ENCODE measurements at places on chromosomes 7 and 10. TPM values are rescaled to one million over a fixed set of nuclear protein-coding genes. Genes with fewer than 3 reads are reported as not detected.

Gene IDI2
- total RNA-seq = 0.51 TPM

Gene THSD7A
- 3.4 TPM for total RNA-seq

Gene LRRC18
- total RNA-seq = not detected

Gene KIF11
- 0.59 TPM for total RNA-seq

Gene TWIST1
- 1.2 TPM for total RNA-seq

Gene CHAT
- total RNA-seq = not detected

Gene NOS3
- 26.5 TPM for total RNA-seq

DNA sequence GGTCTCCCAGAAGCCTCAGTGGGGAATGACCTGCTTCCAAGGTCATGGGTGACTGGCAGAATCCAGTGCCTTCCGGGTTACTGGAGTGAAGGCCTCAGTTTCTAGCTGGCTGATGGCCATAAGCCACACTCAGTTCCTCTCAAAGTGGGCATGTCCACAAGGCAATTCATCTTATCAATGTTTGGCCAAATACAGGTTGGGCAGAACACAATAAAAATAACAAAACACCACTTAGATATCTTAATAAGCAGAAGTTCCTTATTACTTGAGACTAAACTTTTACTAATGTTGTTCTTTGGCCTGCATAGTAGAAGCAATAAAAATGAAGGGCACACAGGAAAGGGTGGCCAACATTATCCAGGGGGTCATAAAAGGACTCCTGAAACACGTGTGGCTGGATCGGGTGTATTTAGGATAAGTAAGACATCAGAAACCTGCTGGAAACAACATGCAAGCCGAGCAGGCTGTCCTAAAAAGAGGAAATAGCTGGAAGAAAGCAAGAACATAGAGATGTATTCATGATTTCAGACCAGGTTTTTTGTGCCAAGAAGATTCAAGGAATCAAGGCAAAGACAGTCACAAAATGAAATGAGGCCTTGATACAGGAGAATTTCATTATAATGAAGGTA, 19.6 kb upstream of the AKR1C2 start:
- no peak for DNase-seq

GRCh38 chr10:348456-348855, 213.2 kb downstream of the ZMYND11 start:
- peak; percentile 69 for DNase-seq

GRCh38 chr10:98045785-98046389, 15.5 kb upstream of the CRTAC1 start:
- DNase-seq = no peak

- DNase-seq = peak; percentile 80
These were observed 580 bp downstream of the EEPD1 start for GRCh38 chr7:36153571-36154097.

- DNase-seq = no peak
These were observed 2.8 kb upstream of the GNAI1 start for GRCh38 chr7:80131675-80132435.

GRCh38 chr10:77159538-77160110, 478.0 kb downstream of the KCNMA1 start:
- DNase-seq = no peak

DNA sequence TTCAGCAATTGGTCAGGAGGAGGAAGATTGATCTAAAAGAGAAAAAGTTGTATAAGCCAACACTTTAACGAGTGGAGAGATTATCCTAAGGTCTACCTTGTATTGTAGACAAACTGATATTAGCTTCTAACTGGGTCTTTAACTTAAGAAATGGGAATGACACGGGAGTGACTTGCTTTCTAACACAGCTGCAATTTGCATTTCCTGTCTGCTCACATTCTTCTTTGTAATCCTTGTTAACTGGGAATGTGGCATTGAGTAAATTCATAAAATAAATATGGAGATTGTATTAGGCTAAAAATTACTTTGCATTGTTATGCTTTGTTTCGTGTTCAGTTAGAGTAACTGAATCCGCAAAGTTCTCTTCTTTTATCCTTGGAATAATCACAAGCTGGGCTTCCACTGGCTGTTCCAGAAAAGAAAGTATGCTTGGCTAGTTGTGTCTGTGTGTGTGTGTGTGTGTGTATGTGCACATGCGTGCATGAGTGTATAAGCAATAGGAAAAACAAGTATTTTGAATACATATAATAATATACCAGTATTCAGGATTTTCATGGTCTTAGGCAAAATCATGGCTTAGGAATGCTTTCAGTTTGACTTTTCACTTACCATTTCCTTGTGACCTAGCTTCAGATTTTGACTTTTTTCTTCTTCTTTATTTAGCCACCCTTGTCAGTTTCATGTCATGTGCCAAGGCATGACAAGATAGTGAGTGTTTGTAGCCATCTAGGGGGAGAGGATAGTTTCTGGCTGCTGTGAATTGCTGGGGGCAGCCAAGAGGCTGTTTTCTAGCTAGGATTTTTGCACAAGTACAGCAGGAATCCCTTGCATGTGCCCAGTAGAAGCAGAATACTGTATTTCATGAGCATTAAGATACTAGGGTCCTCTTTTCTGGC, 54.5 kb upstream of the FZD8 start:
- DNase-seq = no peak

- DNase-seq = no peak
These were observed 502.2 kb downstream of the ARL4A start for GRCh38 chr7:13189668-13190067.

- no peak for DNase-seq
These were observed 382.4 kb downstream of the PLXNA4 start for GRCh38 chr7:132193898-132194297.

DNA sequence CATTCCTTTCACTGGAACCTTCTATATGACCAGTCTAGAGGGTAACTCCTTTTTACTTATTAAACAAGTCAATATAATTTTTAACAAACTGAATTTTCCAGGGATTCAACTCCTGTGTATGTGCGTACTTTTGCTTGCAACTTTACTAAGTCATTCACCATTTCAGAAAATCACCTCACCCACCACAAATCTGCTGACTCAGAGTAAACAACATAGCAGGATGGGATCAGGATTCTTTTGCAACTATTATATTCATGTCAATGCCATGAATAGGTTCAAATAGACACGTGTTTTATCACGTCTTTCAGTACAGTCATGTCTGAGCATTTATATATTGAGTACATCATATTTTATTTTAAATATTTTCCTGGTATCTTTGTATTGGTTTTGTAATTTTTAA, 14.5 kb downstream of the CTTNBP2 start:
- DNase-seq = no peak

GRCh38 chr7:40583667-40584444, 449.1 kb downstream of the SUGCT start:
- no peak for DNase-seq

GRCh38 chr10:34768261-34768971, 46.7 kb downstream of the PARD3 start:
- peak; percentile 82 for DNase-seq

- no peak for DNase-seq
These were observed 1.9 kb upstream of the SNX13 start for GRCh38 chr7:17942231-17942630.

DNA sequence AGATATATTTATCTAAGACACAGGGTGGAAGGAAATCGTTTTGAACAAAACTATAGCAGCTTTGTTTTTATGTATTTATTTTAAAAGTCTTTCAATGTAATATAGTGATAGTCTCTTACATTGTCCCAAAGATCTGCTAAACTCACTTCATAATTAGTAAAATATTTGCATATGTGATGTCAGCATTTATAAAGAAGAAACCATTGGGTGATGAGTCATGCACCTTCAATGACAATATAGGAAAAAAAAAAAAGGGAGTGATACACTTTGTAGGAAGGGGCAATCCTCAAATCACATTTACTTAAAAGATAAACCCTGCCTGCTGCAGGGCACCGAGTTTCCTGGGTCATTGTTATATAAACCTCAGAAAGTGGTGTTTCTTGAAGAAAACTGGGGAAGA, 112.4 kb upstream of the SEMA3C start:
- DNase-seq = no peak

DNA sequence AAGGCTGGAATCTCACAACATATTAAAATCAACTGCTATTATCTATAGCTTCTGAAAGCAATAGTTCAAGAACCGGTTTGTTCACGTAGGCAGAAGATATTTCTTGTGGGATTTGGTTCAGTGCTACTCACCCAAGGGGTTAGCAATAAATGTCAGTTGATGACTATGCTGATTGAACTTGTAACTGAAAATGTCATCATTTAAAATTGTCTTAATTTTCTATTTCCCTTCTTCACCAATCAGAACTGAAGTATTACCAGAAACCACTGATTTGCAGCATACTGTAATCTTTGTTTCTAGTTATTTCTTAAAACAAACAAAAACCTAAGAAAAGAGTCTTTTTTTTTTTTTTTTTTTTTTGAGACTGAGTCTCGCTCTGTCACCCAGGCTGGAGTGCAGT, 46.1 kb downstream of the CPEB3 start:
- no peak for DNase-seq

DNA sequence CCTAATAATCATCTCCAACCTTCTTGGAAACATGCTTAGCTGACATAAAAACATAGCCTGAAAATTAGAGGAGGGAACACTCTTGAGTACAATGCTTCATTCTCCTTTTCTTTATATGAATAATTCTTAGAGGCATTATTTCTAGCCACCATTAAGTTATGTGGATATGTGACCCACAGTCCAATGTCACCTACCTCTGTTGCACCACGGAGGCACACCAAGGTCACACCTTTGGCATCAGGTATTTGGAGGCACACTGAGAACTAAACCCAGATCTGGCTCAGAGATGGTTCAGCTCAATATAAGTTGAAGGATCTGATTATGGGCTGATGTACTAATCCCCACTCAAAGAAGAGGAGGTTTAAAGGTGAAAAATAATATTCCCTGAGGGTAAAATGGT, 385.1 kb downstream of the POM121L12 start:
- no peak for DNase-seq

GRCh38 chr7:115145512-115145911, 223.6 kb downstream of the MDFIC start:
- DNase-seq = no peak

DNA sequence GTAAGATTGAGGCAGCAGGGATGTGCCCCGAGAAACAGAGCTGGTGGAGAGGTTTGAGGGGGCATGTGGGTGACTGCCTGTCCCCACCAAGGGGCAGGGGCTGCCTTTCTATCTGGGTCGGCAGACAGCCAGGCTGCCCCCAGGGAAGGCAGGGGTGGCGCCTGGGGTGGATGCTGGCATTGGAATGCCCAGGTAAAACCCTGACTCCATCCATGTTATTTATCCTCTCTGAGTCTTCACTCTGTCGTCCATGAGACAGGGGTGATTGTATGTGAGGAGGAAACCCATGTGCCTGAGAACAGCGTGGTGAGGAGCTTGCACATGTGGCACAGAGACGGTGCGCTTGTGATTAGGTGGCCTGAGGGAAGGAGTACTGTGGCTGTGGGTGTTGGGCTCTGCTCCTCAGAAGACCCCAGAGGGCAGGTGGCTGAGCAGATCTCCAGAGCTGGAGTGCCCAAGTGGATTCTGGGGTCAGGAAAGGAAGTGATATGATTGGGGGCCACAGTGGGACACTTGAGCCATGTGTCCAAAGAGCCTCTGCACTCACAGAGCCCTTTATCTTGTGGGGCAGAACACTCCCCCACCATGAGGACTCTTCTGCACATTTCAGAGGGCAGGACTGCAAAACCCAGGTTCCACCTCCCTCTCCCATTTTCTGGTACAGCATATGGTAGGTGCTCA, 100.4 kb upstream of the RET start:
- peak; percentile 50 for DNase-seq

All from cardiac septum (tissue), 1 donor.